Thoracic aorta (tissue), 2 donors: ENCODE measurements at places on chromosomes 11 and 22.

- DNase-seq: no peak
These were observed 15.1 kb downstream of the POU2AF1 start for GRCh38 chr11:111363985-111364384.

GRCh38 chr11:13318498-13319295 lies 41.1 kb downstream of the BMAL1 start:
- no peak for DNase-seq

DNA sequence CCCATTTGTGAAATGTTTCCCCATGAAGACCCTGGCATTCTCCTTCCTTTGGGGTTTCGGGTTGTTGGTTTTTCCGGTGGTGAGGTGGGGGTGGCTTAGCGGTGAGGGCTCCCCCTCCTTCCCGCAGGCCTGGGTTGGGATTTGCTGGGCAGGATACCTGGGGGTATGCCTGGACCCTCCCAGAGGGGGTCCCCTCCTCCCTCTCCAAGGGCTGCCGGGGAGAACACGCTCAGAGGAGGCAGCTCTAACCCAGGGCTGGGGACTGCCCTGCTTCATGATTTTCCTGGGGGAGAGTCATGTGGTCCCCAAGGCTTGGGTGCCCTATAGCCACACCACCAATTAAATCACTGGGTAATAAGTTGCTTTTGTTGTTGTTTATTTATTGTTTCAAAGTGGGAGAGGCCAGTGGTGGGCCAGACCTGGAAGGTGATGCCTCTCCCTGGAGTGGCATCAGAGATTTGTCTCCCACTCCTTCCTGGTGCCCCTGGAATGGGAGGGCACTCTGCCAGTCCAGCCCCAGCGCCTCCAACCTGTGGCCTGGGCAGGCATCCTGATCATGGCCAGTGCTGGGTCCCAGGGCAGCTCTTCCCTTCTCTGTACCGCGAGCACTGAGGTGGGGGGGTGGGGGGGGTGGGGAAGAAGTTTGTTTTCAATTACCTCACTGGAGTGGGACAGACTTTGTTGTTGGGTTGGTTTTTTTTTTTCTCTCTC lies 1.3 kb upstream of the CLCF1 start:
- DNase-seq: no peak

- no peak for DNase-seq
These were observed 14.7 kb upstream of the SORL1-AS1 start for GRCh38 chr11:121467471-121467870.

DNA sequence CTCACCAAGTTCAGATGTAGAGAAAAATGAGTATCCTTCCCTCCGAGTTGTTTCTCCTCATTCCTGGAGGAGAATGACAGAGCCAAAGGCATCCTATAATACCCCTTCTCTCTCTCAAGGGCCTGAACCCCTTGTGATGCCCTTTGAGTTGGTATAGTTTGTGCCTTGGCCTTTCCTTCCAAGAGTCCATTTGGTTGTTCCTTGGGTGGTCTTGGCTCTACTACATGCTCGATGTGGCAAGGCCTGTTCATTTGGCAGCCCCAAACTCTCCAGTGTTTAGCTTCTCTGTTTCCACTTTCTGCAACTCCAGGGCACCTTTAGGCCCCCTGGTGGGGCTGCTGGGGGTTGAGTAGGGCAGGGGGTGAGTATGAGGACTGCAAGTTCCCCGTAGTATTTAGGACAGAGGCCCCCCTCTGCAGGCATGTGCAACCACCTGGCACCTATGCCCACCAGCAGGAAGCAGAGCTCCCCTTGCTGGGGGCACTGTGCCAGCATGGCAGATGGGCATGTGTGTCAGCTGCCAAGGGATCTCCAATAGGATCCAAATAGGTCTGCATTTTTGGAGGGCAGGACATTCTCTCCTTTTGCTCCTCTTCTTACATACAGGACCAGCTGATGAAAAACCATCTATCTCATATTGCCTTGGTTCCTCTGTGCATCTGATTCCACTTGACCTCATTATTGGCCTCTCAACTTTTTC lies 217.2 kb upstream of the CADM1 start:
- no peak for DNase-seq

DNA sequence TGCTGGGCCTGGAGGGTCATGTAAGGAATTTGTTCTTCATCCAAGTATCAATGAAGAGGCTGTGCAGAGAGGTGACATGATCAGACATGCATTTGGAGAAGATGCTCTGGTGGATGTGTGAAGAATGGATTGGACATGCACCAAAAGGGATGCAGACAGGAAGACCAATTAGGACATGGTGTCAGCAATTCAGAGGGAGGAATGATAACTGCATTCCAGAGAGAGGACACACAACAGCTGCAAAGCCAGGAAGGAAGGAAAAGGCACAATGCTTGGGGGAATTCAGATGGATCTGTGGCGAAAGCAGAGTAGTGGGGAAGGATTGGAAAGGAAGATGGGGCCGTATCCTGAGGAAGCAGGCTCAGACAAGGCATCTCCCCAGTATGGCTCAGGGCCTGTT lies 5.2 kb upstream of the ARRB1 start:
- DNase-seq: no peak

DNA sequence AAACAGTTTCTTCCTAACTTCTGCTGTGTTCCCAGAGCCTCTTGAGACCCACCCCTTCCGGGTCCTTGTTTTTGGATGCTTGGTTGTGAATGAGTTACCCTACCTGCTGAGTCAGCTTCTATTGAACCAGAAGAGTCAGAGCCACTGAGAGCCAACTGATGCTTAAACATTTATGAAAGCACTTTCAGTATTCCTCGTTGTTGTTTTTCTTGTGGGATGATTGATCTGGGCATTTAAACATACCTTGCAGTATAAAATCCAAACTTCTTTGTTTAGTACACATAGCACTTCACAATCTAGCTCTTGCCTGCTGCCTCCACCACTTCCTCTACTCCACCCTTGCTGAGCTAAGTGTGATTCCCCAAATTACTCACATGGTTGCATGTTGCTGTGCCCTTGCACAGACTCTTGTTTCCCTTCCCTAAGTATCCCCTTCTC lies 5.5 kb downstream of the PRSS23 start:
- no peak for DNase-seq

DNA sequence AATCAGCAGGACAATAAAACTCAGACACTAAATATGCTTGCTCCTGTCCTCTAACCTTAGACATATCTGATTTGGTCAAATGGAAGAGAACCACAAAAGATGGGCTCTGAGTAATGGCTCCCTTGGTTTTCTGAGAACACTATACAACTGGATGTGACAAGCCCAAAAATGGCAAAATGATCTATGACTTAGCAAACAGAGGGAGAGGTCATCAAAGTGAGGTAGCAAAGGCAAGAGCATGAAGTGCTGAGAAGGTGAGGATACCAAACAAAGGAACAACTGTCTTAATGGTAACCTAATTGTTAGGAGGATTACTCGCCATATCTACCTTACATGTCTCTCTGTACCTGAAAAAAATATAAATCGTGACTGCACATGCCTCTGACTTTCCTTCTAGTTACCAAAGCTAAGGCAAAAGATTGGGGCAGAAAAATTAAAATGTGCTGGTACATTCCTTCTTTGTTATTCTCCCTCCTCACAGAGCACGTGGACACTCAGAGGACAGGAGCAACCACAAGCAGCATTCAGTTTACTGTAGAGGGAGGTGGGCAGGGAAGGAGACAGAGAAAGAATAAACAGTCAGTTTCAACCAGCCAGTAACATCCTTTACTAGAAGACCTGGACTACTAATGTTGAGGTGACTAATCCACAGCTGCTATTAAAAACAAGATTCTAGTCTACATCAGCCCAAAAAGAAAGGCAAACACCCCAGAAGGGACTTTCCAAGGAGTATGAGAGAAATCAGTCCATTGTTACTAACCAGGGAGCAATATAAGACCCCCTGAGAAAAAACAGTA lies 88.8 kb downstream of the AMBRA1 start:
- DNase-seq: no peak
